ENCODE measurements at places on chromosomes 1 and 21. TPM values are rescaled to one million over a fixed set of nuclear protein-coding genes. Genes with fewer than 3 reads are reported as not detected.

SYT2 gene
- not detected for total RNA-seq

ANKRD65 gene
- 11.2 TPM for total RNA-seq

EIF4G3 gene
- 48.8 TPM for total RNA-seq

CLCA4 gene
- total RNA-seq = not detected

HLCS gene
- total RNA-seq = 38.6 TPM

RAB13 gene
- total RNA-seq = 16.2 TPM

C1orf141 gene
- not detected for total RNA-seq

KRTAP19-1 gene
- total RNA-seq = not detected

PUSL1 gene
- total RNA-seq = 20.8 TPM

CFHR1 gene
- not detected for total RNA-seq
